ENCODE measurements at places on chromosomes 5 and 9.

- DNase-seq, result no peak
Measured at GRCh38 chr9:109011231-109011671, 2.0 kb downstream of the CTNNAL1 start.

- DNase-seq, result peak; percentile 97
Measured at GRCh38 chr9:128684325-128685199, 4.5 kb upstream of the SET start.

GRCh38 chr5:14305045-14305444 lies 161.9 kb downstream of the TRIO start:
- no peak for DNase-seq

DNA sequence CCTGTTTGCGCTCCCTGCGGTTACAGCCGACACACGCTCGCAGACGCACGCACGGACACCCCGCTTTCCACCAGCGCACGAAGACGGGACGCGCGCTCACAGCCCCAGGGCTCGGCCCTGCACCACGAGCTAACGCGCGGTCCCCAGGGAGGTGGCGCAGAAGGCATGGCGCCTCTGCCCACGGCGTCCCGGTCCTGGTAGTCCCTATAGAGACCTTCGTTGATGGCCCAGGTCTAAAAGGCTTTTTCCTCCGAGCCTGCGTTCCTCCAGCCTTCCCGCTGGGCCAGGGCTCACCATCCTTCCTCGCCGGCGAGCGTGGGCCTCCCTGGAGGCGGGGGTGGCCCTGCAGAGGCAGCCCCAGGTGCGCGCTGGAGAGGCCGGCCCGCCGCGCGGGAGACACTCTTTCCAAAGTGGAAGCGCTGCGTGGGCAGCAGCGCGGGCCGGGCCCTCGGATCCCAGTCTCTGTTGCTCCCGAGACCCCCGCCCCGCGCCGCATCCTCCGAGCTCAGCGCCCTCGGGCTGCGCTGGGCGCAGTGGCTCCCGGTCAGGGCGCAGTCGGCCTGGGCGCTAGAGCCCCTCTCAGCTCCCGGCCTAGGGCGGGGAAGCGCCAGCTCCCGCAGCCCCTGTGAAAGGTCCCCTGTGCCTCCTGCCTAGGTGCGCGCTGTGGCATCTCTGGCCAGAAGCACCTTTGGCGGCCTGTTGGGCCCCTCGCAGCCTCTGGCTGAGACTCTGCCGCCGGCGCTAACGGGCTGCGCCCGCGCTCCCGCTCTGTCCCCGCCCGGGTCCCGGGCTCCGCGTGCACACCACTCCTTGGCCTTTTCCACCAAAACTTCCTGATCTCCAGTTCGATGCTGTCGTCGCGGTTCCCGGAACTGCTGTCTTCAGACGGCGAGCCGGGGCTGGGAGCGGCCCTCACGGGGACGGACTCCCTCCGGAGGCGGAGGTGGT lies 31.9 kb upstream of the FANCC start:
- DNase-seq, result no peak

- DNase-seq, result no peak
Measured at GRCh38 chr5:139188558-139189270, 9.5 kb downstream of the SIL1 start.

GRCh38 chr5:17218353-17219005 lies 1.0 kb downstream of the BASP1 start:
- no peak for DNase-seq

GRCh38 chr9:104961701-104962359 lies 33.9 kb upstream of the ABCA1 start:
- DNase-seq, result no peak

- DNase-seq, result no peak
Measured at GRCh38 chr9:136354592-136355085, 8.9 kb downstream of the DNLZ start.

- DNase-seq, result no peak
Measured at GRCh38 chr5:68170826-68171558, 44.6 kb upstream of the PIK3R1 start.

- no peak for DNase-seq
Measured at GRCh38 chr5:84213861-84214260, 170.8 kb downstream of the EDIL3 start.

- DNase-seq, result peak; percentile 15
Measured at GRCh38 chr9:90141723-90142122, 500.9 kb downstream of the DIRAS2 start.

- no peak for DNase-seq
Measured at GRCh38 chr5:2874099-2874498, 122.6 kb upstream of the IRX2 start.

DNA sequence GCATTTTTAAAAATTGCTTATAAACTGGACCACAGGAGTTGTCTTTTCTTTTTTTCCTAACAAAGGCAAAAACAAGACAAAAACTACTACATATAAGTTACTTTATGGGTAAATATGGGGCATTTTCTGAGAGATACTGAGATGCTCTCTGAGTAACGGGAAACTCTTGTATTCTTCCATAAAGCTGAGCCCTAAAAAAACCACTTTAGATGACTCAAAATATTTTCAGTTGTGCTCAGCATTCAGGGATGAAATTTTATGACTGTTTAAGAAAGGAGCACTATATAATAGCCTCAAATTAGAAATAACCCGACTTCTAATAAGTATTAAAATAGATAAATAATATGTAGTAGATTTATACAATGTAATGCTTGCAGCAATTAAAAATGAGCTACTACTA lies 644.5 kb downstream of the KCTD16 start:
- no peak for DNase-seq

DNA sequence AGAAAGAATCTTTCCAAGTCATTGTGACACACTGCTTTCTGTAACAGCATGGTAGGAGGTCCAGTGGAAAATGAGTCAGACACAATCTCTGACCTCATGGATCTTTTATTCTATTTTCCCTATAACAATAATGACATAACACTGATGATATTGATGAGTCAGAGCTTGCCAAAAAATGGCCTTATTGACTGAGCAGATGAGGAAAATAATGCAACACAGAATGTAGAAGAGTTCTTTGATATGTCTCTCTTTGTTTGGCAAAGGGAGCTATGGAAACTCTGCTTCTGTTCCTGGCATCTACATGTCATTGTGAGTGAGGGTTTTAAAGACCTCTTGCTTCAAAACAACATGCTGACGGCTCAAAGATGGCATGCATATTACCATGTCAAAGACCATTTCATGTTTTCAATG lies 443.1 kb upstream of the ZNF608 start:
- DNase-seq, result no peak

- DNase-seq, result no peak
Measured at GRCh38 chr5:122702524-122702875, 72.4 kb upstream of the SNX2 start.

GRCh38 chr5:83387041-83387440 lies 84.5 kb upstream of the VCAN start:
- DNase-seq, result no peak

- no peak for DNase-seq
Measured at GRCh38 chr9:38134611-38135237, 65.7 kb upstream of the SHB start.

DNA sequence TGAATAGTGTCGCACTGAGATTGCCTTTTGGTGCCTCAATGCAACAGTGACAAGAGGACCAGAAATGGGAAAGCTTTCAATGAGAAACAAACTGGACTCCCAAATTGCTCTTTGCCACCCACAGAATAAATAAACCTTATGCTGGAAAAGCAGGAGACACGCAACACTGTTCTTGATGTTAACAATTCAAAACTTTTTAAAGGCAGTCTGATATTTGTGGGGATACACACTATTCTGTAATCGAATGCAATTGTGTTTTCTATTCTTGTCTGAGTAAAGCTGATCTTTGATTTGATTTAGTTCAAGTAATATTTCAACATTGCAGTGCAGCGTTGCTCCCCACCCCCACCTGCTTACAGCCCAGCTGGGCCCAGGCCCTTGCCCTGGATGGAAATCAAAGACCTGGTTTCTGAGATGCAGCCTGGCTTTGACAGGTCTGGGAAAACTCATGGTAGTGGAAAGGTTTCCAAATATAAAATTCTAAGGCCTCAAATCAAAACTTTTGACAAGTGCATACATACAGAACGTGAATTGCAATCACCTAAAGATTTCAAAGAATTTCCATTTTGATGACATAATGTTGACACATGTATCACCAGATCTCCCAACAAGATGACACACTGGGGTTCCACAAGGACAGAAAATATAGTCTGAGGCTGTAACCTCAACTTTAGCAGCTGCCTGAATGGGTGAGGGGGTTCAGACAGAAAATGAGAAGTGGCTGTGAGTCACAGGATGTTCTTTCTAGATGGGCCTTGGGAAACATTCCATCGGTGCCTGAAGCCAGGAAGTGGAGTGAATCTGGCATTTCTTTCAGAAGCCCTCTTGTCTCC lies 55.1 kb downstream of the ABCA1 start:
- no peak for DNase-seq

- no peak for DNase-seq
Measured at GRCh38 chr9:136131629-136132511, 13.2 kb upstream of the TMEM250 start.

DNA sequence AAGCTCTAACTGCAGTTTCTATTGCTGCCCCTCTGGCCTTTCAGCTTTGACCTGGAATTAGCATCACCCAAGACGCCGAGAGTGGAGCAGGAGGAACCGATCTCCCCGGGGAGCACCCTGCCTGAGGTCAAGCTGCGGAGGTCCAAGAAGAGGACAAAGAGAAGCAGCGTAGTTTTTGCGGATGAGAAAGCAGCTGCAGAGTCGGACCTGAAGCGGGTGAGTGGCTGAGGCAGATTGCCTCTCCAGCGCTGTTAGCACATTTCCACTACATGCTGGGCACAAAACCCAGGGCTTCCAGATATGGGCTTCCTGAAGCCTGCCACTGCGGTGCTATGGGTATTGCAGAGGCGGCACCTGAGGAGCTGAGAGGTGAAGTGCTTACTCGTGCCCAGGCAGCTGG lies 26.8 kb upstream of the FOXI1 start:
- DNase-seq, result no peak

- no peak for DNase-seq
Measured at GRCh38 chr9:78439866-78440830, 143.2 kb downstream of the PSAT1 start.

DNA sequence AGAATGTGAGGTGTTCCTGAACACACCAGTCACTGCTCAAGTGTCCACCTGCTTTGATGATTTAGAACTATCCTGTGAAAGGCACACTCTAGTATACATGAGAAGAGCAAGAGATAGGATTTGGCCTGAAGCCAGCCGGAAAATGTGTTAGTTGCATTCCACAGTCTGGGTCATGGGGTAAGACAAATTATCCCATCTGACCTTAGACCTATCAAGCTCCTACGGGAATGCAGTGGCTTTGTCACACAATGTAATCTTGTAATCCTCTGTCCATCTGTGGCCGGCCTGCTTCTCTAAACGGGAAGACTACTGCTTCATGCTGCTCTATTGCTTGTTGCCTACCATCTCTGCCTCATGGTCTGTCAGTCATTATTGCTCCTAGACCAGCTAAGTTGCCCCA lies 92.4 kb upstream of the PRRC1 start:
- DNase-seq, result no peak

GRCh38 chr5:77486344-77486962 lies 5.7 kb downstream of the WDR41 start:
- DNase-seq, result no peak

- DNase-seq, result no peak
Measured at GRCh38 chr5:143219696-143220095, 183.8 kb downstream of the NR3C1 start.

GRCh38 chr9:14399756-14400657 lies 86.1 kb upstream of the NFIB start:
- no peak for DNase-seq

Measured in RPMI8226 (cell line).